ENCODE measurements at places on chromosomes 3 and 15.

DNA sequence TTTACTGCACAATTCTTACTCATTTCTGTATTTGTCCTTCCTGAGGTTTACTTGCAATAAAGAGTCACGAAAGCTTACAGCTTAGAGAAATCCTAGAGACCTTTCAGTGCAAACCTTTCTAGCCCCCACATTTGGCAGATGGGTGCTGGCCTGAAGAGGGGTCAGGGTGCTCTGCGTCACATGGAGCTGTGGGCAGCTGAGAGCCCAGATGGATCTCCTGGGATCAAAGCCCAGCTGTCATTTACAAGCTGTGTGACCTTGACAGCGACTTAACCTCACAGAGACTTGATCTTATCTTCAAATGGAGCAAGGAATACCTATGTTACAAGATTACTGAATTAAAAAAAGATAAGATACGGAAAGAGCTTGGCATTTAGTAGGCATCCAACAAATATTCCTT lies 24.0 kb upstream of the RAF1 start:
- no peak for DNase-seq

GRCh38 chr3:14941871-14942270 lies 5.5 kb upstream of the NR2C2 start:
- DNase-seq, result no peak

GRCh38 chr3:128495435-128495970 lies 2.5 kb upstream of the GATA2 start:
- no peak for DNase-seq

DNA sequence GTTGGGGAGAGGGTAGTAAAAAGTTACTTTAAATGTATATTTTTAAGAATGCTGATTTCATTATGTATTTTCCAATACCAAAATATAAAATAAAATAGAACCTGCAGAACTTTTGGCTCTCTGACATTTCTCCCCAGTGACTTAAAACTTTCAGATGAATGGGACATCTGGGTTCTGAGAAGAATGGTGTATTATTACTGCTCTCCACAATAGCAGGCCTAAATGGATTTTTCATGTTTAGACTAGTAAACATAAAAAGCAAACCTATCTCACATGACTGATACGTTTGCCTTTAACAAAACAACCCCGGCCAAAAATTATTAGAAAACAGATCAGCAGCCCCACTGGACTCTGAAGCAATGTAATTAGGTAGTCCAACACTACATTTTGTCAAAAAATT lies 73.8 kb downstream of the FHIT start:
- DNase-seq, result no peak

DNA sequence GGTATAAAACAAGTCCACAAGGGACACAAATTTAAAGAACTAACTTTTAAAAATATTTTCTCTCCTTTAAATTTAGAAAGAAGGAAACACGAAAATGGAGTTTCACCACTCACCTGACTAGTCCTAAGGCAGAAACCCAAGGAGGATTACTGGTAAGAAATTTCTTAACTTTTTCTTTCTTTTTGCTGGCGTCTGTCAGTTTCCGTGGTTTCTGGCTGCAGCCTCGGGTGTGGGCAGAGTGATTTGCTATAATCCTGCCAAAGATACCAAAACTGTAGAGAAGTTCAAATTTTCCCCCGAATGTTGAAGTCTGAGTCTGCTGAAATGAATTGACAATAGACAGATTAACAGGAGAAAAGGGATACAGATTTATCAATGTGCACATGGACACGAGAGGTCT lies 843.6 kb upstream of the ALCAM start:
- DNase-seq, result no peak

DNA sequence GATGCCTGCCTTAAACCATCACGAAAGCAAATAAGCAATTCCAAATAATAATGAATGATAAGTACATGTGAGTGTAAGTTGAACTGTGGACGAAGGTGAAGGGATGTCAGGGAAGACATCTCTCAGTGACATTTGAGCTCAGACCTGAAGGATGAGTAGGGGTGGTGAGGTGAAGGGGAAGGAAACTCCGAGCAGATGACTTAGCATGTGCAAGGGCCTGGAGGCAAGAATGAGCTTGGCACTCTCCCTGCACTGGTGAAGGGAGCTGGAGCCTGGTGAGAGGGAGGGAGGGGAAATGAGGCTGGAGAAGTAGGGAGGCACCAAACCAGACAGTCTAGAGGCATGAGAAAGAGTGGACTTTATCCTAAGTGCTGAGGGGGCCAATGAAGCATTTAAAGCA lies 84.3 kb downstream of the MTHFS start:
- no peak for DNase-seq

DNA sequence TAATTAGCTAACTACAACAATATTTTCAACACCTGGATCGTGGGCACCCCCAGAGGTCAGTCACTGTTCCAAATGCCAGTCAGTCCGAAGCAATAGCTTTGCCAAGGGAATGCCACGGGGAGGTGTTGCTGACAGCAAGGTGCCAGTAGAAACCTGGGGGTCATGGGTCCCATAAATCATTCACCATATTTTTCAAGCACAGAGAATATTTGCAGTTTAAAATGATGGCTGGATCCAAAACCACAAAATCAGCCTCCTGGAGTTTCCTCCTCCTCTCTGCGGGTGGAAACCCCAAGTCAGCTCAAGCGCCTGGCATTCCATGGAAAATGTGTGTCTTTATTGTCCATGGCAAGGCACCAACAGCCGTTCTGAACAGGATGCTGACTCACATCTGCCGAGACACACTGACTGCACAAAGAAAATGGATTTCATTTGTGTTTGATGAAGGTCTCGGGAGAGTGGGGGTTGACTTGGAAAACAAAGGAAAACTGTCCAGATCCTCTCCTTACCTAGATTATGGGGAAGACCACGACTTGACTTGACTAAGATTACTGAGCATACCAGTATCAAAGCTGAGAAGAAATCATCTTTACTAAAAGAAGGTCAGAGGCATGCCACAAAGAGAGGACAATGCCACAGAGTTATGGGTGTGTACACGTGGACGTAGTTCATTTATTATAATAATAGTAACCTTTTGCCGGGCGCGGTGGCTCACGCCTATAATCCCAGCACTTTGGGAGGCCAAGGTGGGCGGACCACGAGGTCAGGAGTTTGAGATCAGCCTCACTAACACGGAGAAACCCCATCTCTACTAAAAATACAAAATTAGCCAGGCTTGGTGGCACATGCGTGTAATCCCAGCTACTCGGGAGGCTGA lies 26.4 kb downstream of the ANXA2 start:
- peak; percentile 100 for DNase-seq

Data from fibroblast of skin of back (primary cell).